ENCODE measurements at places on chromosomes 2 and 18. TPM values are rescaled to one million over a fixed set of nuclear protein-coding genes. Genes with fewer than 3 reads are reported as not detected.

IRS1 gene
- total RNA-seq, result 0.11 TPM

VWC2L gene
- not detected for total RNA-seq

RETSAT gene
- 59.1 TPM for total RNA-seq

IL1R2 gene
- total RNA-seq, result not detected

SERPINB12 gene
- not detected for total RNA-seq

HAT1 gene
- total RNA-seq, result 50.3 TPM

VAMP5 gene
- 186 TPM for total RNA-seq

DNA sequence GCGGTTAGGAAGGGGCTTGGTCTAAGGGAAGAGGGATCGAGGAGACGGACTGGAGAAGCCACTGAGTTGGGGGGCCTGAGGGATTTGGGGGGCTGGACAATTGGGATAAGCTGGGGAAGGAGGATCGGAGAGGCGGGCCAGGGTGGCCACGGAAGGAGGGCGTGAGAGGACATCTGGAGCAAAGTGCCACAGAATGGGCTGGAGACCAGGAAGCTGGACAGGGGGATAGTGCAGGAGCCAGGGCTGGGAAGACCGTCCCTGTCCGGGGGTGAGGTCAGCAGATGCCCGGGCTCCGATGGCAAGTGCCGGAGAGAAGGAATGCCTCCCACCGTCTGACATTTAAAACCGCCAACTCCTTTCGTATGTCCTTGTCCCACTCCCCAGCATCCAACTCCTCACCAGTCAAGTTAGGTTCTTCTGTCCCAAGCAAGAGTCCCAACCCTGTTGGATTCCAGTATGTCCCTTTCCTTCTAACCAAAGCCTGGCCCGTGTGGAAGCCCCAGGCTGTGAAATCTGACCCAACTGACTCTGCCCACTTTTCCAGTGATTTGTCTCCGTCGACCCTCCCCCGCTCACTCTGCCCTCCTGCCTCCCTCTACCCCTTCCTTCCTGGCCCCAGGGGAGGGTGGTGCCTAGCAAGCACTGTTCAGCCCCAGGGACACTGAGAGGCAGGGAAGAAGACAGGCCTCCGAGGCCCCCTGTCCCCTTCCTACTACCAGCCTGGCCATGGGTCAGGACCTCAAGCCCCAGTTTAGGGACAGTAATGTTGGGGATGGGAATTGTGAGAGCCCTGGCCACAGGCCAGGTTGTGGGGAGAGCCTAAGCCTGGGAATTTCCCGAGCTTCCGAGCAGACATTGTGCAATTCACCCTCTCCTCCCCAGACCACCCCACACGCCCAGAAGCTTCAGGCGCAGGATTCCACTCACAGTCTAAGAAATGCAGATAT is 31.5 kb upstream of the TMBIM1 start:
- peak; percentile 77 for DNase-seq

DNA sequence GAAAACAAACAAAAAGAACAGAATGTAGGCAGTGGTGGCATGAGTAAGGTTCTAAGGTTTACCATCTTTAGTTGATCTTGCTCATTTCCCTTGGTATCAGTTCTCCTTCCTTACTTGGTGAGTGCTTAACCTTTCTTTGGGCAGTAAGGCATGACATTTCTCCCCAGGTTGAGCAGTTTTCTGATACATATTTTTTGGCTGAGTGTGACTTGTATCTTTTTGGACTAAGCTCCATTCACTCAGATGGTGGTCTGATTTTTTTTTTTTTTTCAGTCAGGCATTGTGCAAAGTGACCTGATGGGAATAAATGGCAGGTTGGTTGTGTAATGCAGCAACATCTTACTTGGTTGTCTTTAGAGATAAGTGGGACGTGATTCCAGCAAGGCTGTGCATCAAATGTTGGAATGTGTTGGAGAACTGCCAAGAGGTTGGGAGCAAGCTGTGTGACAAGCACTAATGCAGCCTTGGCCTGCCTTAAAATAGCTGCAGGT is 15.1 kb downstream of the SPTBN1 start:
- peak; percentile 65 for DNase-seq

DNA sequence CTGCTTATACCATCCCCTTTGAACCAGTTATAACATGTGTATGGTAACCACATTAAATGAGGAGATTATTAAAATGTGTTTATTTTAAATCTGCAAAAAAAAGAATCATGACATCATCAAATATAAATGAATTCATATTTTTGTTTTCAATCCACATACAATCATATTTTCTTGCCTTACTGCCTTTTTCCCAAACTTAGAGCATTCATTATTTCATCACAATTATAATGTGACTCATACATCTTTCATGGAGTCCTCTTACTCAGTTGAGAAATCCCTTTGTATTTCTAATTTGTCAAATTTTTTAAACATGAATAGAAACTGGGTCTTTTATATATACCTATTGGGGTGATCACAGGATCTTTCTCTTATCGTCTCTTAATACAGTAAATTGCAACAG is 909.6 kb downstream of the DSC3 start:
- DNase-seq, result no peak

DNA sequence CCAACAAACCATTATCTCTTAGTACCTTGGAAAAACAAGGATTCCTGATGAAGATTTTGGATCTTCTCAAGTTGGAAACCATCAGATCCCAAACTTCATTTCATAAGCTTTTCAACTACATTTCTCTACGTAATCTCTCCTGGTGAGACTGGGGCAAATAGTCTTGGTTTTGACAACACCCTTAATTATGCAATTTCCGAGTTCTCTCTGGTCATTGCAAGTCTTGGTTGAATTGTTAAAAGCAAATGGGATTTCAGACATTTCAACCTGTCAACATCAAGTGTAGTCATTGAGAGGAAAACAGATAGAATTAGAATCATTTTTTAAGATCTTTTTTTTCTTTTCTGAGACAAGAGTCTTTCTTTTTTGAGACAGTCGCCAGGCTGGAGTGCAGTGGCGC is 26.2 kb downstream of the KLF7 start:
- no peak for DNase-seq

- peak; percentile 91 for DNase-seq
Observed at GRCh38 chr2:191878548-191879279, 31.8 kb upstream of the CAVIN2 start.

GRCh38 chr18:49344825-49345224 is 115.6 kb downstream of the DYM start:
- DNase-seq, result no peak

DNA sequence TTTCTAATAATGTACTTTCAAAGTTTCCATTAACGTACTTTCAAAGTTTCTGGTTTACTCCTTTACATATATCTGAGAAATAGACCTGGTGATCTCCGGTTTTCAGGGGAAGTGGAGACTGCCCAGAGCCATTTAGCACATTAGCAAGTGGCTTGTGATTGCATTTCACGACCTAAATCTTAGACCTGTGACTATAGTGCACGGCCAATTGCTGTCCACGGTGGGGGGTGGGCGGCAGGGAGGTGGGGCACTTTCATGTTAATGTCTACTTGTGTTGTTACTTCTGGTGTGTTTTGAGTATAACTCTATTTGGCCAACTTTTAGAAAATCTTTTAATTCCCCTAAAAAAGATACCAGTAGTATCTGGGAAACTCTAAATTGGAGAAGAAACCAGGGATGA is 11.3 kb downstream of the GATA6 start:
- DNase-seq, result peak; percentile 33

GRCh38 chr2:233448575-233448974 is 94.3 kb downstream of the DGKD start:
- no peak for DNase-seq

DNA sequence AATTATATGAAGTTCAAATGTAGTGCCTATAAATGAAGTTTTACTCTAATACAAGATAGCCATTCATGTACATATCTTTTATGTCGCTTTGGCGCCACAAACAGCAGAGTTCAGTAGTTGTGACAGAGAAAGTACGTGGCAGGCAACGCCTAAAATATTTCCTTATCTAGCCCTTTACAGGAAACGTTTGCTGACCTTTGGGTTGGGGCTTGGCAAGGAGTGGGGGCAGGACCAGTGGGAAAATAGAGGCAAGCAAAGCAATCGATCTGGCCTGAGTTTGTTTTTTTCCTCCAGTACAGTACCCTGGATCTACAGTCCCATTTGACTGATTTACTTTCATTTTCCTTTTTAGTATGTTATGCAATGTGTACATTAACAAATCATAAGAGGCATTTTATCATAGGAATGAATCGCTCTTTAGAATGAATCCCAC is 13.1 kb downstream of the CCDC68 start:
- peak; percentile 76 for DNase-seq

DNA sequence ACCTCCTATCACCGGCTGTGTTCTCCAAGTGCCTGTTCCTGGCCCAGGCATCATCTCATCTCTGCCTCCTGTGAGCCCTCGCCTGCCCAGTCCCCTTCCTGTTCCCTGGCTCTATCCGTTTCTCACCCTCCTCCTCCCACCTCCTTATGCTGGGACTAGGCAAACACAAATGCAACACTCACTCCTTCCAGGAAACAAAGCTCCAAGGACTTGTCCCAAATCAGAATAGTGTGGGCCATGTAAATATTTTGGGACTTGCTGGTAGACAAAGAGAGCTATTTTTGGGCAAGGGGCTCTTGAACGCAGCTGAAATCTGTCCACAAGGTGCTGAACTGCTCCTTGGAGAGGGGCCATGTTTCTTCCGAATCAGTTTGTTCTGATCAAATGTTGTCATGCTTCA is 25.3 kb downstream of the MBP start:
- DNase-seq, result no peak

DNA sequence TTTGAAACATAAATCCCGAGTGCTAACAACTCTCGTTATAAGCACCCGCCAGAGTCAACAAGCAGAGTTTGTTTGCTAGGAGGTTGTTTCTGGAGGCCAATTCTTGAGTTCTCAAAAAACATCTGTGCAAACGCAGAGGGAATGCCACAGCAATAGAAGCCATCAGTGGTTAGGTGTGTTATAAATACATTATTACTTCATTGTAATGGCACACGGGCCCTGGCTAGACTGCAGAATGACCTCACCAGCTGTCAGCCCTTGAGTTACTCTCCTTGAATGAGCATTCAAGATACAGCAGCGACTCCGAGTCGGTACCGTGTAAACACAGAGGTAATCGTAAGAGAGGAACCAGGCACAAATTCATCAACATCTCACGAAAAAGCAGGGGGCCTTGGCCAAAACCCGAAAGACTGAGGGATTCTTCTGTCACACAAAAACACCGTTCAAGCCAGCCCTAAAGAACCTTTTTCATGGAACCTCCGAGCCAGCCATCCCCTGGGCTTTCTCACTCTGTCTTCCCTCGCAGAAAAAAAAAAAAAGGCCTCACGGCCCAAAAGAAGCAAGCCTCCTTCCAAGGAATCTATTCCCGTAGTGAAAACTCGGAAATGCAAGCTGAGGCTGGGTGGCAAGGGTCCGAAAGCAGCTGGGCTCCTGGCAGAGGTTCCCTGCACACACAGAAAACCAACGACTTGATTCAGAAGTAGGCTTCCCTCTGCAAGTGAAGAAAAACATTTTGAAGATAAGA is 133.7 kb upstream of the MEIS1 start:
- DNase-seq, result no peak

- DNase-seq, result no peak
Observed at GRCh38 chr18:68739462-68739861, 24.6 kb upstream of the TMX3 start.

DNA sequence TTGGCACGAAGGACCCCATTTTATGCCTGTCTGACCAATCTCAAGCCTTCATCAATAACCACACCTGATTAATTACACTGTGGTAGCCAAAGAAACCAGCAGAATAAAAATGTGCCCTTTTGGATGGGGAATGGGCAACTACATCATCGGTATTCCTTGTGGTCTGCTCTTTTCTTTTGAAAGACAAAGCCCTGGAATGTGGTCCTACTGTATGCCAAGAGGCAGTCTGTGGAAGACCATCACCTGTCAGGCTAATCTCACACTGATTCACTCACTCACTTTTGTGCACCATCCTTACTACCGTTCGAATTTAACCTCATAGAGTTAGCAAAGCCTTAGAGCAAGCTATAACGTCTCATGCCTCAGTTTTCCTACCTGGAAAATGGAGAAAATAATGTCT is 275.2 kb upstream of the LRRTM1 start:
- DNase-seq, result no peak

DNA sequence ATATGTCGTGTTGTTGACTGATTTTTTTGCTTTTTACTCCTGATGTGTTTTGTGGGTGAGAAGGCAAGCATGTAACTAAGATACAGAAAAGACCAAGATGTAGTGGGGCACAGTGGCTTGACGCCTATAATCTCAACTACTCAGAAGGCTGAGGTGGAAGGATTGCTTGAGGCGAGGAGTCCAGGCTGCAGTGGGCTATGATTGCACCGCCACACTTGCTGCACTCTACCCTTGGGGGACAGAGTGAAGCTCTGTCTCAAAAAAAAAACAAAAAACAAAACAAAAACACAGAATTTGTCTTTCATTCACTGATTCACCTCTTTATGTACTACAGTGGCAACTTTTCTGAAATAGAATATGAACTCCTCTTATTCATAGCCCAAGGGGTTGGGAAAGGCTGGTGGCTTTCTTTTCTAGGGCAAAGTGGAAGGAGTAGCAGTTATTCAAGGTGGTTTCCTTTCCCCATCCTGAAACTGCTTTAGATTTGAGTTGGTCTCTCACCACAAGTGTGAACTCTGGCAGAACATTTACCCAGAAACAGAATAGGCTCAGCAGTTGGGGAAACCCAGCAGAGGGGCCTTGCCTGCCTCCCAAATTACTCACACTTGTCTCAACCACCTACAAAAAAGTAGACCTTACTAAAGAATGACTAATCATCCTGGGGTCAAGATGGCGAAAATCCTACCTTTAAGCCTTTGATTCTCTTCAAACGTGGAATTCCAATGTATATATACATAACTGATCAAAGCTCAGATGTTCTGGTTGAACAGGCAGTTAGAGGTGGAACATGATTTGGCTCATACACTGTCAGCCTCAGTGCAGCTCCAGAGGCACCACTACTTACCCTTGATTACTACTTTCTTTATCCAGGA is 6.5 kb downstream of the TANK start:
- no peak for DNase-seq

- no peak for DNase-seq
Observed at GRCh38 chr2:5969303-5969702, 277.1 kb downstream of the SOX11 start.

GRCh38 chr2:185144159-185144919 is 546.0 kb downstream of the ZNF804A start:
- no peak for DNase-seq

- no peak for DNase-seq
Observed at GRCh38 chr2:3354986-3355385, 22.6 kb downstream of the EIPR1 start.

GRCh38 chr2:121334581-121335293 is 49.7 kb upstream of the TFCP2L1 start:
- DNase-seq, result no peak
